Right renal pelvis (tissue), 4 donors: ENCODE measurements at places on chromosomes 11 and 22.

GRCh38 chr11:94332814-94333213 is 28.4 kb downstream of the IZUMO1R start:
- DNase-seq = no peak

DNA sequence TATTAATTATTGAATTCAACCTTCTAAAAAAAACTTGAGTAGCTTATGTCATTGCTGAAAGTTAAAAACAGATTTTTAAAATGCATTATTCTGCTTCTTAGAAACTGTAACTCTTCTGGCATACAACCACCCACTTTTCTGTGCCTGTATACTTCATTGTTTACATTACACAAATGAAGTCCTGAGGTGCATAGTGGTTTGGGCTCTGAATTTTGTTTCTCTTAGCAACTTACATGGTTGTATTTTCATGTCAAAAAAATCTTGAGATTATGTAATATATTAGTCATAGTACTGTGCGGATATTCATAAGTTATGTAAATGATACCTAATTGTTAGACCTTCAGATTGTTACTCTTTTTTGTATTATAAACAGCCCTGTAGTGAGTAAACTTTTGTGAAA is 12.2 kb downstream of the SC5D start:
- no peak for DNase-seq

DNA sequence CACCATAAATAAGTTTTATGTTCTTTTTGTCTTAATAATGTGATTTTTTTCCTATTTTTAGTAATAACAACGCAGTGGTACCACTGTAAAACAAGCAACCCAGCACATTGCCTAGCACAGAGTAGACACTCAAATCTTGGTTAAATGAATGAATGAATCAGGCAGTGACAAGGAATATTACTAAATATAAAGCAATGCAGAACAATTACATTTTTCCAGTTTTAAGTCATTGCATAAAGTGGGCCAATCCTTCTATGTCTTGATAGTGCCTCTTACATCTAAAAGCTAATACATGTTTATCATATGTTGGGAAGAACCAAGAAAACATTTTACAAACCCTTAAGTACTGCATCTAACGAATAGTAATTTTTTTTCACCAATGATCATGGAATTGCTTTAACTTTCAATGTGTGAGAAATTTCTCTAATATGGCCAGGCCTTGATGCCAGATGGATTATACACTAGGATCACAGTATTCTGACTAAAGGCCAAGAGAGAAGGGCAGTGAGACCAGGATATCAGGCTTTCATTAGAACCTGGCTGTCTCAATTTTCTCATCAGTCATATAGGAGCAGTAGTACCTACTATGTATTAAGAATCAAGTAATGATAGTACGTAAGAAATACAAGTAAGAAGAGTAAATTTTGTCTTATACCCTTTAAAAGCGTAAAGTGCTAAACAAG is 88.5 kb downstream of the TRIM44 start:
- no peak for DNase-seq

DNA sequence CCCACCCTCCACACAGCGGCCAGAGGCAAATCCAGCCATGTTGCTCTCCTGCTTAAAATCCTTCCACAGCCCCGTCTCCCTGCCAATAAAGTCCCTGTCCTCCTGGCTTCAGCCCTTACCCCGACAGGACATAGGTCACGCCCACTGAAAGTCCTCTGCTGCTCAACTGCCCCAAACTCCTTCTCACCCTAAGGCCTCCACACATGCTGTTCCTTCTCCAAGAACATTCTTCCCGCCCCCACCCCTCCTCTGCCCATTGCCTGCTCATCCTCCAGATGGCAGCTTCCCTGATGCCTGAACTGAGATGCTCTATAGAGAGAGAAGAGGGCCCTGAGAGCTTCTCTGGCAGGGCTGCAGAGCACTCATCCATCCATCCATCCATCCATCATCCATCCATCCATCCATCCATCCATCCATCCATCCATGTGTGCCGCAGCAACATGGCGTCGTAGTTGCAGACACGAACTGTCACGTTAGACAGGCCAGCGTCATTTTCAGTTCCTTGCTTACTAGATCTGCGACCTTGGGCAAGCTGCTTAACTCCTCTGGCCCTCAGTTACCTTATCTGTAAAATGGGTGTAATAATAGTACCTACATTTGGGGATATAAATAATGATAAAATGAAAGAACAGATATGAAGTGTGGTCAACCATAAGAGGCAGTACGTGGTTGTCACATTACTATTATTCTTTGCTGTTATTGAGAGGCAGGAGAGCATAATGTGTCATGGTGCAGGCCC is 9.4 kb downstream of the NPTXR start:
- DNase-seq = no peak

DNA sequence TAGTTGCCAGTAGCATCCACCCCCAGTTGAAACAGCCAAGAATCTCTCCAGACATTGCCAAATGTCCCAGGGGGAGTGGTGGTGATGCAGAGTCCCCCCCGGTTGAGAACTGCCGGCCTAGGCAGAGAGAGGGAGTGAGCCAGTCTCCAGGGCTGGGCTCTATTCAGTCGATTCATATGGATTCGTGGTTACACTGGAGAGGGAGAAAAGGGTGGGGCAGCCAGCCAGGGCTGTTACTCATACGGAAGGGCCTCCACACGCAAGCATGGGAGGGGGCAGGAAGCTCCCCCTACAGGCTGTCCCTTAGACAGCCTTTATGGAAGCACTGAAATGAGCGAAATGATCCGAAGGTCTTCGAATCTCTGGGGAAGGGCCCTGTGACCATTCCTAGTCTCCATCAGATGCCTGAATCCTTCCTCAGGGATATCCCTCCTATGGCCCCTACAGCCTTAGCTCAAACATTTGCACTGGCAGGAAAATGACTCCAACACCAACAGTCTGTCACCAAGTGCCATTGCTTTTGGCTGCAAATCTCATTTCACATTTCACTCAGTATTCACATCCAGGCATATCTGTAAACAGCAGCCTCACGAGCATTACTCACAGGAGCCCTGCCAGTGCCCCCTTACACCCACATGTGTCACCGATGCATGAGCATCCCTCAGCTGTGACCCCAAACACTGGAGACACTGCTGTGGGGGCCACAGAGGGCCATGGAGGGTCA is 18.4 kb upstream of the TLCD5 start:
- DNase-seq = no peak

GRCh38 chr22:26320447-26320846 is 108.6 kb upstream of the ASPHD2 start:
- no peak for DNase-seq

DNA sequence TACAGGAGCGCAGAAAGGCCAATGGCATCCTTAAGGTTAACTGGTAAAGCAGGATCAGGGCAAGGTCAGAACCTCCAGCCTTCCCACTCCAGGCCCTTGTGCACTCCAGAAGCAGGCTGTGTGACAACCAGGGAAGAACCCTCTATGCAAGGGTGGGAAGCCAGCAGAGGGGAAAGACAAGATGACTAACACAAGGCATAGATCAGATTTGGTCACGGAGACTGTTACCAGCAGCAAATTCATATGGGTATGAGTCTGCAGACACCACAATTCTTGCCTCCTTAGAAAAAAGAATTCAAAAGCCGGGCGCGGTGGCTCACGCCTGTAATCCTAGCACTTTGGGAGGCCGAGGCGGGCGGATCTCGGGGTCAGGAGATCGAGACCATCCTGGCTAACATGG is 39.8 kb upstream of the MTNR1B start:
- DNase-seq = no peak

GRCh38 chr11:35180317-35181233 is 41.6 kb downstream of the CD44 start:
- DNase-seq = no peak

DNA sequence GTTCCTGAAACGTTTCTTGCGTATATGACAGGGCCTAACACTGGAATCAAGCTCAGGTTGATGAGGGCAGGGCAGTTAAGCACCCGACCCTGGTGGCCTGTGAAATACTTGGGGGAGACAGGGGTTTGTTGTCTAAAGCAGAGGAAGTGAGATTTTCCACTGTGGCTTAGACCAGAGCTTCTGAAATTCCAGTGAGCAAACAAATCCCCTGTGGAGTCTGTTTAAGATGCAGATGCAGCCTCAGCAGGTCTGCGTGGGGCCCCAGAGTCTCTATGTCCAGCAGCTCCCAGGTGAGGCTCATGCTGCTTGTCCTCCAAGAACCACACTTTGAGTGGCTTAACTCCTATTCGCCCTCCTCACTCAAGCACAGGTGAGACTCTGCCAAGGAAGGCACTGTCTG is 39.1 kb upstream of the PRAME start:
- no peak for DNase-seq

DNA sequence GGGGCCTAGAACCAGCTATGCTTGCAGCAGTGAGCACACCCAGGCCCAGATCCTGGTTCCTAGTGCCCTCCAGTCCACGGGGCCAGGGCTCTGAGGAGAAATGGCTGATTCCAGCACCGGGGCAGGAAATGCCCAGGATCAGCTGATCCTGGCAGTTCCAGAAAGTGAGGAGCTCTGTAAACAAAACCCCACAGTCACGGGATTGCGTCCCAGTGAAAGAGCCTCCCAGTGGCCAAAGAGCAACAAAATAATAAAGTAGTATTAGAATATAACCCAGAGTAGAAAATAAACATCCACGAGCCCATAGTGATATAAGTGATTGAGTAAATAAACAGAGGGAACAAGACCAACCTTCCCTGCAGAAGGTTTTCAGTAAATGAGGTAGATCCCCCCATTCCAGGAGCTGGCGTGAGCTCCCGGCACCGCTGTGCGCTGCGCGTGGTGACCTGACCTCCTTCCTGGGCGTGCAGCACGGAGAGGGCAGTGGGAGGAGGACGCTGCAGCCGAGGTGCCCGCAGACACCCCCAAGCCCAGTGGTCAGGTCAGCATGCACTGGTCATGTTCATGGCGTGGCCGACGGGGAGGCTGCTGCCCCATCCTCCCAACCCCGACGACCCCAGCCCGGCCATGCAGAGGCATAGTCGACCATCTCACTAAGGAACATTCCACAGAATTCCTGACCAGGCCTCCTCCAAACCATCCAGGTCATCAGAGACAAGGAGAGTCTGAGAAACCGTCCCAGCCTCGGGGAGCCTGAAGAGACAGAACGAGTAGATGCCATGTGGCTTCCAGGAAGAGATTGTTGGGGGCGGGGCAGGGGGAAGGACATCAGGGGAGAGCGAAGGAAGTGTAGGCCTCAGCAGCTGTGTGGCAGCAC is 19.8 kb downstream of the PTDSS2 start:
- DNase-seq = no peak

GRCh38 chr11:83723999-83724398 is 437.8 kb upstream of the CCDC90B start:
- no peak for DNase-seq

DNA sequence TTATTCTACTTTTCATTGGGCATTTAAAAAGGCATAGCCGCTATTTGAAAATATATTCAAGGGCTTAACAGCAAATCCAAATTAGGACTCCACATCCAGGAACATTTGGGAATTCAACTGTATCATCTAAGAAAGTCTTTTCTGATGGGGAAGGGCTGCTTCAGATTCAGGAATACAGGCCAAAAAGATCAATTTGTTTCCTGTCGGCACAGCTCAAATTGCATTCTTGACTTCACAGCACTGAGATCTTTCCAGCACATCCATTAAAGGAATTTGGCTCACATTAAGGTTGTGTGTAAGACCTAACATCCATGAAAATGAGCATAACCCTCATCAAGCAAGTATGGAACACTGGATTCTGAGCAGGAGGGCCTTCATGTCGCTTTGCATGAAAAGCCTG is 1169.5 kb upstream of the CCDC90B start:
- DNase-seq = no peak

- DNase-seq = no peak
These were observed 96.5 kb upstream of the PRR5 start for GRCh38 chr22:44605486-44605885.

- DNase-seq = no peak
These were observed 77.5 kb upstream of the VPREB1 start for GRCh38 chr22:22166941-22167713.

GRCh38 chr11:45163956-45164575 is 17.6 kb downstream of the PRDM11 start:
- no peak for DNase-seq

- no peak for DNase-seq
These were observed 2.2 kb downstream of the SLC25A22 start for GRCh38 chr11:795634-796564.

GRCh38 chr11:66189031-66189745 is 79.3 kb upstream of the RAB1B start:
- DNase-seq = no peak

DNA sequence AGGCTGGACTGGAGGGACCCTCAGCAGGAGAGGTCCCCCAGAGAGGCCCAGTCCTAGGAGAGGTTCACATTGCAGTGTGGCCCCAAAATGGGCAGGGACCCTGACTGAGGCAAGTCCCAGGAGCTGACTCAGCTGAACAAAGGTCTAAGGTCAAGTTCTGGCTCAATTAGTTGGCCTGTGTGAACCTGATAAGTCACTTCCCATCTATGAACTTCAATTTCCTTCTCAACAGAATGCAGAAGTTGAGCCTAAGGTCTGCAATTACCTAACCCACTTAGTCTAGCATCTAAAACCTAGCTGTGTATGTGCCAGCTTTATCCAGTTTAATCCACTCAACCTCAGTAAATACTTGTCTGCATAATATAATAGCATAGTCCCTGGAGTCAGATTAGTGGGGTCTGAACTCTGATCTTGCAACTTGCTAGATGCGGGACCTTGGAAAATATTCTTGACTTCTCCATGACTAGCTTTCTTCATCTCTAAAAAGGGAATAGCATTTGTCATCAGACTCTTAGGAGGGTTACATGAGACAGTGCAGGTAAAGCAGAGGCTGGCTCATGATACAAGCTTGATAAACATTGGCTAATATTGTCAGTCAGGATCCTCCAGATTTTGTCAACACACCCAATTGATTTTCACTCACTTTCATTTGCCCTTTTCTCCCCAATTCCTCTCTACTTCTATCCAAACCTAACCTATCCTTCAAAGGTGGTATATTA is 465.5 kb downstream of the INSC start:
- DNase-seq = no peak

DNA sequence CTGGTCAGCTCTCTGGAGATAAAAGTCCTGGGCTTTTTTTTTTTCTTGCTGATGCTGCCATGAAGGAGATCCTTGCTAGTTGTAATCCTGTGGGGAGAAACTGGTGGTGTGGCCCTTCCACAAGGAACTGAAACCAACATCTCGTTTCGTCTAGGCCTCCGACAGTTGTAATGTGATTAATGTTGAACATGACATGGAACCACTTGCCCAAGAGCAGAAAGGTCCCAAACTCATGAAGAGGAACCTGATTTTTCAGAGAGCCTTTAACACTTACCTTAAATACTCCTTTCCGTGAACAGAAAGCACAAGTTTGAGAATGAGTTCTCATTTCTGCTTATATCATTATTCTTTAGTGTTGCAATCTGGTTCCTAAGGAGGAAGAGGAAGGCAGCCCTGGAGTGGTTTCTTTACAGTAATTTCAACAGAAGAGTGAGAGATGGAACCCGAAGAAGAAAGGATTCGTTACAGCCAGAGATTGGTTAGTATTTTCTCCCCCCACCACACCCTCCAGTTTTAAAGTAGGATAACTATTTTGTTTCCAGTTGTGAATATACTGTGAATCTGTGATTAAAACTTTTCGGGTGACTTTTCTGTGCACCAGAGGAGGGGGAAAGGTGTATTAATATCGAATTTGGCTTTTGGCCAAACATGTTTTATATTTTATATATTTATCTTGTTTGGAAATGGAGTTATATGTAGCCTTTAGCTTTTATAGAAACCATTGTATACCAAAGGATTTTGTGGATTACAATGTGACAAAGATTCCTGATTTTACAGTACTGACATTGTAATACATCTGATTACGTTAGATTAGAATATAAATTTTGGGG is 2.0 kb downstream of the KDM2A start:
- DNase-seq = no peak
